ENCODE measurements at places on chromosomes 11 and 22. TPM values are rescaled to one million over a fixed set of nuclear protein-coding genes. Genes with fewer than 3 reads are reported as not detected.

GRCh38 chr11:36684840-36685801, 87.1 kb upstream of the RAG2 start:
- H3K27me3 ChIP-seq: no peaks in the 10 kb centered on the region
- H3K36me3 ChIP-seq: no peaks in the 10 kb centered on the region
- no peak for DNase-seq
- no peaks in the 10 kb centered on the region for H3K4me1 ChIP-seq

DNA sequence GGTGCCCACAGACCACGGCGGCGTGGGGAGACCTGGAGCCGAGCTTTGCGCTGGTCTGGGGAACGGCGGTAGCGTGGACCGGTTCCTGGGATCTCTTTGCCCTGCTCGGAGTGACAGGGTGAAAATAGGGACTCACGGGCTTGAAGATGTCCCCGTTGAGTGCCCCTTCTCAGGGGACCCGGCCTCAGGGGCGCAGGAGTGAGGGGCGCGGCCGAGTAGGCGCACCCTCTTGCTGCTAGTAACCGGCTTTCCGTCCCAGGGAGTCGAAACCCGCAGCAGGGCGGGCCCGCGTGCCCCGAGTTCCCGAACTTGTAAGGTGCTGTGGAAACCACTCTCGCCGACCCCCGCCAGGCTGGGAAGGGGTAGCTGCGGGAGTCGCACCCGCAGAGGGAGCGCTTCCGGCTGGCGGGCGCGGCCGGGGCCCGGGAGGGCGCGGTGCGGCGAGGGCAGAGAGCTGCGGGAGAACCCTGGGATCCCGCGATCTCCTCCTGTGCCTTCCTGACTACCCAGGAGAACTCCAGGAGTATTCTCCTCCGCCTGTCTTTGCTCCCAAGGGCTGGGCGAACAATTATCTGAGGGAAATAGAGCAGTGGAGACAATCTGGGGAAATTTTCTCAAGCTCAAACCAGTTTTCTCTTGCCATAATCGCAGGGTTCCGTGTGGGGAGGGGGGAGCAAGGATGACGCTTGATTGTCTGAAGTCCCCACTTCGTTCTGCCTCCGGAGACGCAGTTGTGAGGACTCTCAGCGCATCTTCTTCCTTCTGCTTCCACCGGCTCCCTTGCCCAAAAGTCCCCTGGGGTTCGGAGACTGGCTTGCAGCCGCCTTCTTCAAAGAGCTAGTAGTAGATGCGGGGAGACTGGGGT, 666 bp downstream of the NELL1 start:
- H3K4me1 ChIP-seq: peaks cover 22% of the 10 kb centered on the region
- no peak overlapping the region for H3K27ac ChIP-seq
- peak overlapping the region; percentile 33 for H3K4me3 ChIP-seq
- DNase-seq: peak; percentile 26
- peaks cover 48% of the 10 kb centered on the region for H3K27me3 ChIP-seq

Gene DNAJB13
- total RNA-seq: not detected

DNA sequence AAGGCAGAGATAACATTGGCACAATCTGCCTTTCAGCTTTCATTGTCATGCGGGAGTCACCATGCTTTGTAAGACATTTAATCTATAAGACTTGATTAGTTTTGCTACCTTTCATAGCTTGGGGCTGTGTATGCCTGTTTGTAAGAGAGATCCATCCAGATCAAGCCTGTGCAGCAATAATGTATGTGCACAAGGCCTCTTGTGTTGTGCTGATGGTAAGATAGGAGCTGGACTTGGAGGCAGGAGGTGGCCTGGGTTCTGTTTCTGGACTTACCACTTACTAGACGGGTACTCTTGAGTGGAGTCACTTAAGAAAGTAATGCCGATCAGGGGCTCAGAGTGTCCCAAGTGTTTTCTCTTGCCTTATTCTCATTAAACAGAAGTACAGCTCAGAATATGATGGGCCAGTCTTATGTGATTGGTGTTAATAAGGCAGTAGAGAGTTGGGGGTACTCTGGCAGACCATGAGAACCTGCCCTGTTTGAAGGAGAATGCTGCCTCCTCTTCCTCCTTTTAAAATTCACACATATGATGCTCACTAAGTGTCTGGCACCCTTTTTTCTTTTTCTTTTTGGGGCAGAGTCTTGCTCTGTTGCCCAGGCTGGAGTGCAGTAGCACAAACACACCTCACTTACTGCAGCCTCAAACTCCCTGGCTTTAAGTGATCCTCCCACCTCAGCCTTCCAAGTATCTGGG, 30.9 kb downstream of the PTPRJ start:
- no peak for DNase-seq
- peaks cover 31% of the 10 kb centered on the region for H3K4me1 ChIP-seq
- H3K27me3 ChIP-seq: no peaks in the 10 kb centered on the region
- H3K27ac ChIP-seq: peak overlapping the region; percentile 24
- H3K36me3 ChIP-seq: no peaks in the 10 kb centered on the region

Gene PHETA2
- total RNA-seq: 12.9 TPM
